Stimulated activated CD4-positive, alpha-beta T cell treated with anti-CD3 and anti-CD28 coated beads, TNF-alpha, amount 100 ng/mL, for 1 hour (primary cell): ENCODE measurements at places on chromosomes 4 and X.

- DNase-seq, result no peak
Observed at GRCh38 chrX:43631841-43632240, 24.3 kb upstream of the MAOA start.

DNA sequence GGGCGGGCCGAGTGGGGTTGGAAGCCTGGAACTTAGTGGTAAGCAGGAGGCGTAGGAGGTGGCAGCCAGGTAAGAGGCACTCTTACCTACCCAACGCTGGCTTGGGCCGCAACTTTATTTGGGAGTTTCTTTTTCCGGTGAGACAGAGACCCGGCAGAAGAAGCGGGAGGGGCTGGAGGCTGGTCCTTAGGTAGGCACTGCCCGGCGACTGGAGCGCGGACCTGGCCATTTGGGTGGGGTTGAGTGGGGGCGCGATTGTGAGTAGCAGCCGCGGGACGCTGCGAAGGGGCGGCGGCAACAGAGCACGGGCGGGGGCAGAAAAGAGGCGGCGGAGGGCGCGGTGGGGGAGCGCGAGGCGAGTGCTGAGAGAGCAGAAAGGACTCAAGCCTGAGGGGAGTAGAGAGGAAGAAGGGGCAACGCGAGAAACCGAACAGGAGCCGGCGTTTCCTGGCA, 334 bp upstream of the POU4F2 start:
- no peak for DNase-seq

GRCh38 chr4:139791681-139792080, 126.1 kb downstream of the MGST2 start:
- no peak for DNase-seq

DNA sequence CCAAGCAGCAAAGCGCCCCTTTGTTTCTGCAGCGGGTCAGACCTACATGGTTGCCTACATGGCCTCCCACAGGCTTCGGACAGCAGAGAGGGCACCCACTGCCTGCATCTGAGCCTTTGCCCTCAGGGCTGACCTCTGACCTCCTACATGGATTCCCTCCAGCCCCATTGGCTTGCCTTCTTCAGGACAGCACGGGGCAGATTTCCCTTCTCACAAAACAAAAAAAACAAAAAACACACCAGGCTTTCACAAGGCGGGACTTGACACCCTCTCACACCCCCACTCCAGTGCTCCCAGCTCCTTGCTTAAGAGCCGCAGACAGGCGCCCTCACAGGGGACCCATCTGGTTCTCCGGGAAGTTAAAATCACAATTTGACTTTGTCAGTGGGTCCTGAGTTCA, 32.9 kb downstream of the ZFYVE28 start:
- DNase-seq, result no peak

DNA sequence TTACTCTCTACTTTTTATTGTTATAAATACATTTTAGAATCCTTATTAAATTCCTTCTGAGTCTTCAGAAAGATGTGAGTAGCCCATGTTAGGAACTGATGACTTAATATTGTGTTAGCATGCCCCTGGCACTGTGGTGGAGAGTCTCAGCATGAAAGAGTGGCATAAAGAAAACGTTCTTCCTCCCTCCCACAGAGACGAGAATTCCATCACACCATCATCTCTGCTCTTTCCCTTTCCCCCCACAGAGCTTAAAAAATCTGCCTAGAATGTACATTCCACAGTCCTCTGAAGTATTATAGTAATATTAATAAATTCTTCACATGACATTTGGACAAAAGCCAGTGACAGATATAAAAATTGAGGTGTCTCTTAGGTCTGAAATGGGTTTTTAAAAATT, 117.8 kb upstream of the DKK2 start:
- DNase-seq, result no peak

DNA sequence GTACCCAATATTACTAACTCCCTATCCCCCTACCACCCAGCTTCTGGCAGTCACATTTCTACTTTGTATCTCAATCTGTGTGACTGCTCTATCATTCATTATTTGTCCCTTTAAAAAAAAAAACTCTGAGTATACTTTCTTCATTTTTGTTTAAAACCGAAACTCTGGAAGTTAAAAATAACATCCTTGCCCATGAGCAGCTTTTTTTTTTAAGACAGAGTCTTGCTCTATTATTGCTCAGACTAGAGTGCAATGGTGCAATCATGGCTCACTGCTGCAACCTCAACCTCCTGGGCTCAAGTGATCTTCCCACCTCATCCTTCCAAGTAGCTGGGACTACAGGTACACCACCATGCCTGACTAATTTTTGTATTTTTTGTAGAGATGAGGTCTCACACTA, 15.8 kb downstream of the UBE2K start:
- no peak for DNase-seq

GRCh38 chr4:121688701-121689100, 8.1 kb downstream of the ANXA5 start:
- DNase-seq, result no peak

DNA sequence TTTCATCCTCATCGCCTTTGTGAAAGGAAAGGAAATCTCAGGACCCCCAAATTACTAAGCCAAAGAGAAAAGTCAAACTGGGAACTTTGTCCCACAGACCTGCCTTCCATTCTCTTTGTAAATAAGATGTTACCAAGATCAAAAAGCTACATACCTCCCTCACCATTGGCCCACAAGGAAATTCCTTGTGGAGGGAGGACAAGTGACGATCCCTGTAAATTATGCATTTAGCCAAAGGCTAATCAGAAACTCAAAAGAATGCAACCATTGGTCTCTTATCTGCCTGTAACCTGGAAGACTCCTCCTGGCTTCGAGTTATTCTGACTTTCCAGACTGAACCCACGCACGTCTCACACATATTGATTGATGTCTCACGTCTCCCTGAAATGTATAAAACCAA, 70.3 kb downstream of the SHOX start:
- DNase-seq, result no peak

- DNase-seq, result no peak
Observed at GRCh38 chr4:79723507-79723906, 315.5 kb upstream of the GK2 start.

GRCh38 chrX:139179592-139179991, 350.9 kb upstream of the F9 start:
- no peak for DNase-seq

DNA sequence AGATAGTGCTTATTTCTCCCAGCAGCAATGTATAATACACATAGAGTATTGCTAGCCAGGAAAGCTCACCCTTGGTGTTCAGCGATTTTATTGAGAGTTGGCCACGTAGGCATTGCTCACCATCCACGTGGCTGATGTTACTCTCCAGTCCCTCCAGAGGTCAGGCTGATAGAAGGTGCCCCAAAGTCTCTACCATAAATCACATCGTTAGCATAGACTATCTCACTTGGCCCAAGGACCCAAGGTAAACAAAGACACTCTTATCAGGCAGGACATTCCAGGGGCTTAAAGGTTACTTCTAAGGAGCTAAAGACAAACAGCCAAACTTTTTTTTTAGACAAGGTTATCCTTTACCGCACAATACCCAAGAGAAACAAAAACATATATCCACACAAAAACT, 30.3 kb upstream of the RGN start:
- no peak for DNase-seq

DNA sequence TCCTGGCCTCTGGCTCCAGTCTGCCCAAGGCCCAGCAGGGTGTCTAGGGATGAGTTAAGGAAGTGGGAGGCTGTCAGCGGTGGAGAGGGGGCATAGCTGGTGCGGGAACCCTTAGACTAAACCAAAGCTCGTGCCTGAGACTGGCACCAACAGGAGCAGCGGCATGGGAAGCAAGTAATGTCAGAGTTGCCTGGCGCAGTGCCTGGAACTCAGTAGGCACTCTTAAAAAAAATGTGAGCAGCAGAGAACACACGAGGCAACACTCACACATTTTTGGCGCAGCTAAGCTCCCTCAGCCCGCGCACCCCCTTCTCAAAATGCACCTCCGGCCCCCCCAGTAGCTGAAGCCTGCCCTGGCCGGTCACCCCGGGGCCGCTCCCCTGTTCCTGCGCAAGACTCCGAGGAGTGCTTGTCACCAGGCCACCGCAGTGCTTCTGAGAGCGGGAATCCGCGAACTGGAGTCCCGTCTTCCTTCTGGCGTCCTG, 583 bp downstream of the GABRE start:
- no peak for DNase-seq

DNA sequence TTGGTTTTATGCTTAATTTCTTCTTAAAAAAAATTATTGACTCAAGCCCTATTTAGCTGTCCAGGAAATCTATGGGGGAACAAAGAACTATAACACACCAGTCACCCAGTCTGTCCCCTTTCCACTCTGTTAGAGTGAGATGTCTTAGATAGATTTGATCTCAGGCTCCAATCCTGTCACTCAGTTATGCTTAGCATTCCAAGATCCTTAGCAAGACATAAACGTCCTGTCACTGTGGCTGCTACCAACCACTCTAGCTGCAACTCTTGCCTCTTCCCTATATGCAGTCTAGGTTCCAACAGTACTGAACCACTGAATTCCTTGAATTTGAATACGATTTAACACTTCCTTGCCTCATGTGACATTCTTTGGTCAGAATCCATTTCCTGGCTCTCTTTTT, 241.9 kb upstream of the NWD2 start:
- no peak for DNase-seq

GRCh38 chr4:186695392-186695791, 28.3 kb downstream of the FAT1 start:
- DNase-seq, result no peak

DNA sequence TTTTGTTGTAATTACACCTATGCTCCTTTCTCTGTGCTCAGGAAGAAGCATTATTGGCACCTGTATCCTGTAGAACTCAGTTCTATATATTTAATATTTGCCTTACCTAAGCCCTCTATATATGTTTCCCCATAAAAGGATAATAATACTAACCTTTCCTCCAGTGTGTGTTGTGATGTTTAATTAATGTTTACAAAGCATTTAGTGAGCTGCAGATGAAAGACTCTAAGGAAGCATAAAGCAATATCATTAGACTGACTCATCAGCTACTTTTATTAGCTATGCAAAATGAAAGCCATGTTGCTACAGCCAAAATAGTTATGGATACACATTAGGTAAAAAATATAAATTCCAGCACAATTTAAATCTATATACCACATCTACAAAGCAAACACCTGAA, 93.6 kb upstream of the PTPN13 start:
- no peak for DNase-seq

DNA sequence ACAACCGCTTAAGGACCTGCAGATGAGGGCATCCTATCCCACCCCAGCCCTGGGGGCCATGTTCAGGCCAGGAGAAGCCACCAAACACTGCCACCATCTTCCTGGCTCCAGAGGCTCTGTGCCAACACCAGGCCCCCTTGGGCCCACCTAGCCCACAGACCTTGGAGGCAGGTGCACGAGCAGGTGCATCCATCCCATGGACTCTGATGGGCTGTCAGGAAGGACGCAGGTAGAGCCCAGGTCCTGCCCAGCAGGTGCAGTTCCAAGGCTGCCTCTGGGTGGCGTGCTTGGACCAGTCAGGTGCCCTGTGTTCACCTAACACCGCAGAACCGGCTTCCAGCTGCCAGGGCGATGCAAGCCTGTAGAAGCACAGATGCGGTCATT, 22.8 kb upstream of the PDE6B start:
- DNase-seq, result peak; percentile 47

DNA sequence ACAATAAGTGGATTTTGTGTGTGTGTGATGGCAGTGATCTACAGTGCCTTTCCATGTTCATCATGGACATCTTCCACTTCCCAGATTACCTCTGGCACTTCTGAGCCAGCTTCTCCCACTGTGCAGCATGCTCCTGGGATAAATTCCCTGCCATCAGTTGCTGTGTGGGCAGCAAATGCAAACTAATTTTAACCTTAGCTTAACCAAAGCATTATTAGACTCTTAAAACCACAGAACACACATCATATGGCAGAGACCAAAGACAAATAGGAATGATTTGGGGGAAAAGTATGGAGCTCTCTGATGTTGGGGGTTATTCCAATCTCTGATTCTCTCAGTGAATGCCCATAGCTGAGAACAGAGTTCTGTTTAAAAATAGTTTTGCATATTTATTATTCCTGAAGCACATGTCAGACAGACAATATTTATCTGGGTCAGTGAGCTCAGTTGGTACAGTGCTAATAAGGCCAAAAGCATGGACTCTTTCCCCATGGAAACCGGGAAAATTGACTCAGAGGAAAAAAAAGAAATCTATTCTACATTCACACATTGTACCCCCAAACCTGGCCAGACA, 567.4 kb downstream of the IQCM start:
- no peak for DNase-seq

GRCh38 chrX:22159071-22159470, 113.6 kb upstream of the CBLL2 start:
- no peak for DNase-seq

DNA sequence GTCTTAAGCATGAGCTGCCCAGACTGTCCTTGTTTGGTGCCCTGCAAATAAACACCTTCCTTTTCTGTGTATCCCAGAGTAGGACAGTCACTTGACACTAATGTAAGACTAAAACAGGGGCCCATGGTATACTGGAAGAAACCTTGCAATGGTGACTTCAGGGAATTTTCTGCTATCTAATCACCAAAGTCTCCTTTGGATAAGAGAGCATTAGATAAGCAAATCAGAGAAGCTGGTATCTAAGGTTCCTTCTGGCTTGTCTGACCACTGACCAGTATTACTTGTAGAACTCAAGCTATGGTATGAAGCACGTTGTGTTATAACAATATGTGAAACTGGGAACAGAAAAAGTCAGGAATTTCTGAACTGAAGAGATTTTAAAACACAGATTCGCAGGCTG, 173.9 kb downstream of the COL25A1 start:
- no peak for DNase-seq

DNA sequence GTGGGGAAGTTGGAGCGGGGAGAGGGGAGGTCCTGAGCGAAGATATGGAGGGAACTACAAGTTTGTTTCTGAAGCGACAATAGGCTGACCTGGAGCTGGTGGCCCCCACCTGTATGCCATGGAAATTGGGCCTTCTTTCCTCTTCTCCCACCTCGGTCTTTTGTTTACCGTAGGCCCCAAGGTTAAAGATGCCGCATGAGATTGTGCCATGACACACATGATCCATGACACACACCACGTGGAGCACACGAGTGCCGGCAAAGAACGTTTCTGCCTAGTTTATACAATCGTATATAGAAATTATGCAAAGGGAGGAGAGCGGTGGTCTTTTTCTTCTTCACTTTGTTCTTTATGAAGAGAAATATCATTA, 408 bp downstream of the TMEM33 start:
- peak; percentile 11 for DNase-seq

DNA sequence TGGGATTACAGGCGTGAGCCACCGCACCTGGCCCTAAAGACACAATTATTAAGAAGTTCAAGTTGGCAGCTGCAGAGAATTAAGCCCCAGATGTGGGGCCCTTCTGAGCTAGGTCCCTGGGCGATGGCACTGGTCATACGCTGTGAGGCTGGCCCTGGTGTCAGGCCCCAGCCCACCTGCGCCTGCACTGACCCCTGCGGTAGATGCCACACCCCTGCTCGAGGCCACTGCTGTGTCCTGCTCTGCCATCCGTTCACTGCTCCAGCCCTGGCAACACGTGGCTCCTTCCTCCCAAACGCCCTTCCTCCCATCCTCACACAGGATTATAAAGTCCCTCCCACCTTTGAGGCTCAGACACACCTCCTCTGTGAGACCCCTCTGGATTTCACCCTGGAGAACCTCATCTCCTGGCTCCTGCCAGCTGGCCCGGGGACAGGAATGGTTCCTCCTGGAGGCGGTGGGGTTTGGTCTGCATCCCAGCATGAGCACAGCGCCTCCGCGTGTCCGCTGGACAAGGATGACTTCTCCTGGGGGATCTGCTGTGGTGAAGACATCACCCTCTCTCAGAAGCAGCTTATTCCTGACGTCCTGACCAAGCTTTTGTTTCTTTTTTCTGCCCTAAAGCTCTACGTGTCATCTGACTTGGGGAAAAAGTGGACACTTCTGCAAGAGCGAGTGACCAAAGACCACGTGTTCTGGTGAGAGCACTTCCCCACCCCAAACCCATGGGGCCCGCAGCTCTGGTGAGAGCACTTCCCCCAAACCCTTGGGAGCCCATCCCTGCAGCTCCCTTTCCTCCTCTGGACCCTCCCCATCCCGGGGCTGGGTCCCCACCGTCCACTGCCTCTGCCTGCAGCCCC, 219.0 kb upstream of the PSAPL1 start:
- no peak for DNase-seq
